ENCODE measurements at places on chromosomes 16 and 17.

- DNase-seq, result no peak
Measured at GRCh38 chr16:58679763-58680162, 4.8 kb downstream of the SLC38A7 start.

- DNase-seq, result no peak
Measured at GRCh38 chr17:77619326-77619725, 339.2 kb upstream of the TNRC6C start.

DNA sequence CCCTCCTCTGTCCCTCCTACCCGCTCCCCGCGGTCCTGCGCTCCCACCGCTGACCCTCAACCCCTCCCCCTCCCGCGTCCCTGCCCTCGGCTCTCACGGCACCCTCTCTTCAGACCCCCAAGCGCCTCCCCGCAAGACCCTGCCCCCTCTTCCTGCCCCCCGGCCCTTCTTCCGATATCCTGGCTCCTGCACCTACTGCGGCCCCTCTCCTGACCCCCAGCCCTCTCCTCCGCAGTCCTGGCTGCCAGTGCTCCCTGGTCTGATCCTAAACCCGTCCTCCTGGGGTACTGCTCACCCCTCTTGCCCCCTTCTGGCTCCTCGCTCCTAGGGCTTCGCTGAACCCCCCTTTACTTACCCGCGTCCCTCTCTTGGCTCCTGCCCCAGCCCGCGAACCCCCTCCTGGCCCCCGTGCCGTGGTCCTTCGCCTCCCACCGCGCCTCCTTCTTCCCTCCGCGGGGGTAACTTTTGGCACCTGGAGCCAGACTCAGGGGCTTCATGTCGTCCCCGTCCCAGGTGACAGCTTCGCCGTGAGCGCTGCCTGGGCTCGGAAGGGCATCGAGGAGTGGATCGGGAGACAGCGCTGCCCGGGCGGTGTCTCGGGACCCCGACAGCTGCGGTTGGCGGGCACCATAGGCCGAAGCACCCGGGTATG is 839 bp downstream of the NKD1 start:
- DNase-seq, result no peak

DNA sequence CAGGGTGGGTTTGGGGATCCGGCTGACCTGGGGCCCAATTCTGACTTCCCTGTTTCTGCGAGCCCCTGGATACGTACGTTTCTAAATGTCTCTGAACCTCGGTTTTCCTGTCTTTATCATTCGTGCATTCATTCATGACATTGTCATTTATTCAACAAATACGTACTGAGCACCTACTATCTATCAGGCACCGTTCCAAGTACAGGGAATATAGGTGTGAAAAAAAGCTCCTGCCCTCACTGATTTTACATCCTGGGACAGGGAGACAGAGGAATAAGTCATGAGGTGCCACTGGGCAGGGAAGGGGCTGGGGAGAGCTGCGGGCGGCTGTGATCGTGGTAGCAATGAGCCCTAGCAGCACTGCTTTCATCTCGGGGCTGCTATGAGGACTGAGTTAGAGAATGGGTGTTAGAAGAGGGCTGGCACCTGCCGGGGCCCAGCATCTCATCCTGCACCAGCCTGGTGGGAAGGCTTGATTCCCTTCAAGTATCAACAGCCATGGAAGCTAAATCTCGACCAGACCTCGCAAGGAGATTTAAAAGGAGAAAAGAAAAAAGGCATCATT is 88.3 kb upstream of the DNAH17 start:
- DNase-seq, result no peak
